CD4-positive, alpha-beta T cell treated with Interleukin-12 subunit alpha and Interleukin-12 subunit beta, for 1 hour (primary cell): ENCODE measurements at places on chromosomes 4 and X.

- DNase-seq: no peak
These were observed 76.7 kb upstream of the SLC4A4 start for GRCh38 chr4:71262161-71262560.

GRCh38 chr4:67910585-67910905 is 26.7 kb upstream of the TMPRSS11D start:
- DNase-seq: no peak

DNA sequence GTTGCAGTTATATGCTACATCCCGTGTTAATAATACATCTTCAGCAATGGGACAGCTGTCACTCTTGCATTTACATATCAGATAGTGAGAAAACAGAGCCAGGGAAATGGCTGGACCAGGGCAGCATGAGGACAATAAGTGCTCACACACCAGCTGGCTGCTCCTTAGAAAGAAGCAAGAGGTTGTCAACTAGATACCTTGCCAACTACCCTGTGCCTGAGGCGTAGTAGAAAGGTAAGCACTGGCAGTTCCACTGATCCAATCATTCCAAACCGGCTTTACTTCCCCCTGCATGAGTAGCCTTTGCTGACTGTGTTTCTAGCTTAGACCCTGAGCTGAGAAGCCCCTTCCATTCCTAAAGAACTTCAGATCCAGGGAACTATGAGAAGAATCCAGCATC is 52.2 kb upstream of the FGF13 start:
- DNase-seq: no peak

GRCh38 chr4:132383571-132384199 is 765.4 kb upstream of the PCDH10 start:
- no peak for DNase-seq

DNA sequence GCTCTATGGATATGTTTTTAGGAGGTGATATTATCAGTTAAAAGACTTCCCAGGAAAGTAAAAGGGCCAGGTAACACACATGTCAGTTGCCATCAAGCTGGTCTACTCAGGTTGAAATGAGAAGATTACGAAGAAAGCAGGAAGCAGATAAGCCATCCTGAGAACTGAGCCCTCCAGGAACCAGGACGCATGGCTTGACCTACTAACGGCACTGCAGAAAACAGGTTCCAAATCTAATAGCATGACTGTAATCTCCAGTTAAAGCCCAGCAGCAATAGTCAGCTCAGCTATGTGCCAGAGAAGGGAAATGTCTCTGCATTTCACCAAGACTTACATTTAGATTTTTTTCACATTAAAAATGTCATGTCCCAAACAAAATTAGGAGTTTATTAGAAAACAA is 77.9 kb downstream of the APBB2 start:
- no peak for DNase-seq

- no peak for DNase-seq
These were observed 86.8 kb downstream of the GATB start for GRCh38 chr4:151673908-151674520.

DNA sequence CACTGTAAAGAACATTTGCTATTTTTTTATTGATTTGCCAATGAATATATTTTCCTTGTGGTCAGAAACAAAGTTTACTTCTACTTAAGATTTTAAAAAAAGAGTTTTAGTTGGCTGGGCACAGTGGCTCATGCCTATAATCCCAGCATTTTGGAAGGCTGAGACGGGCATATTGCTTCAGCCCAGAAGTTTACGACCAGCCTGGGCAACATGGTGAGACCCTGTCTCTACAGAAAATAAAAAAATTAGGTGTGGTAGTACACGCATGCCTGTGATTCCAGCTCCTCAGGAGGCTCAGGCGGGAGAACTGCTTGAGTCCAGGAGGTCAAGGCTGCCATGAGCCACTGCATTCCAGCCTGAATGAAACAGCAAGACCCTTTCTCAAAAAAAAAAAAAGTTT is 36.8 kb downstream of the LRP2BP start:
- no peak for DNase-seq

GRCh38 chrX:39726771-39727170 is 371.0 kb downstream of the BCOR start:
- no peak for DNase-seq

DNA sequence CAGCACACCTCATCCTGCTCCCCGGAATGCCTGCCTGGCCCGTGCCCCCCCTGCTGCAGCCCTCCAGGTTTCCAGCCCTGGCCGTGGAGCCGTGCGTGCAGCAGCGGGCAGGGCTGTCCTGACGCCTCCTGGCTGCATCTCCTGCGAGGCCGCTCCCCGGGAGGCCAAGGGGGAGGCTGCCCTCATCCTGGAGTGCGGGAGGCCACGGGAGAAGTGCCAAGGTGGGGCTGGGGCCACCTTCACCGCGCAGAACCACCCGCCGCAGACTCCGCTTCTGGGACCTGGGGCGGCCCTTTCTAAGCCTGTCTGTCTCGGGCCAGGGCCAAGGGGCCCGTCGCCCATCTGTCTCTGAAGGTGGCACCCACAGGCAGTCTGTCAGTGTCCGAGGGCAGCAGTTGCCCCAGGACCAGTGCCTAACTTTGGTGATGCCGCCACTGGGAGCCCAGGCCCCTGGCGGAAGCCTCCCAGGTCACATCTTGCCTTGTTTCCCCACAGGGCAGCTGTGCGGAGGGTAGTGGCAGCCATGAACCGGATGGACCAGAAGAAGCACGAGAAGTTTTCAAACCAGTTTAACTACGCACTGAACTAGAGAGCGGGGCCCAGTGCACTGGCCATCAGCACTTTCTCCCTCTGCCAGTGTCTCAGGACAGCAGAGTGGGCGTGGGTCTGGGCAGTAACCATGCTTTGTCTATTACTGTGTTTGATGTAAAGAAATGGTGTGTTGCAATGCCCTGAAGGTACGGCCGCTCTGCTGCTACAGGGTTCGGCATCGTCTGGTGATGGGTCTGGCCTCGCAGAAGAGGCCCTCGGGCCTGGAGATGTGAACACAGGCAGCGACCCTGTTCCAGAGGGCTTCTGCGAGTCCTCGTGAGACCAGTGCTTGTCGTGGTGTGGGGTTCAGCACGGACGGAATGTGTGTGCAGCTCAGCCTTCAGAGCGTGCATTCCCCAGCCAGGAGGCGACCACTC is 20.6 kb downstream of the NKX1-1 start:
- DNase-seq: no peak

DNA sequence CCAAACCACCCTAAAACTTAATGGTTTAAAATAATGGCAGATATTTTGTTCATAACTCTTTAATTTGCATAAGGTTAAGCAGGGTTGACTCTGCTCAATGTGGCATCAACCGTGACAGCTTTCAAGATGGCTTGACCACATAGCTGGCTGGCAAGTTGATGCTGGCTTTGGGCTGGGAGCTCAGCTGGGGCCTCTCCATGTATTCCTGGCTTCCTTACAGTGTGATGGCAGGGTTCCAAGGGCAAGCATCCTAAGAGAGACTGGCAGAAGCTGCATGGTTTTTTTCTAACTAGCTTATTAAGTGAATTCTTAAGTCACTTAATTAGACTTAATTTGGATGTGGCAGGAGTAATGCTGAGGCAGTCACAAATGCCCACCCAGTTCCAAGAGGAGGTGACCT is 4.5 kb downstream of the RP2 start:
- DNase-seq: no peak

- DNase-seq: no peak
These were observed 312.2 kb downstream of the ARHGAP24 start for GRCh38 chr4:85787133-85787532.

- no peak for DNase-seq
These were observed 210.9 kb downstream of the GRID2 start for GRCh38 chr4:92514627-92515026.
